ENCODE measurements at places on chromosomes 13 and 19.

DNA sequence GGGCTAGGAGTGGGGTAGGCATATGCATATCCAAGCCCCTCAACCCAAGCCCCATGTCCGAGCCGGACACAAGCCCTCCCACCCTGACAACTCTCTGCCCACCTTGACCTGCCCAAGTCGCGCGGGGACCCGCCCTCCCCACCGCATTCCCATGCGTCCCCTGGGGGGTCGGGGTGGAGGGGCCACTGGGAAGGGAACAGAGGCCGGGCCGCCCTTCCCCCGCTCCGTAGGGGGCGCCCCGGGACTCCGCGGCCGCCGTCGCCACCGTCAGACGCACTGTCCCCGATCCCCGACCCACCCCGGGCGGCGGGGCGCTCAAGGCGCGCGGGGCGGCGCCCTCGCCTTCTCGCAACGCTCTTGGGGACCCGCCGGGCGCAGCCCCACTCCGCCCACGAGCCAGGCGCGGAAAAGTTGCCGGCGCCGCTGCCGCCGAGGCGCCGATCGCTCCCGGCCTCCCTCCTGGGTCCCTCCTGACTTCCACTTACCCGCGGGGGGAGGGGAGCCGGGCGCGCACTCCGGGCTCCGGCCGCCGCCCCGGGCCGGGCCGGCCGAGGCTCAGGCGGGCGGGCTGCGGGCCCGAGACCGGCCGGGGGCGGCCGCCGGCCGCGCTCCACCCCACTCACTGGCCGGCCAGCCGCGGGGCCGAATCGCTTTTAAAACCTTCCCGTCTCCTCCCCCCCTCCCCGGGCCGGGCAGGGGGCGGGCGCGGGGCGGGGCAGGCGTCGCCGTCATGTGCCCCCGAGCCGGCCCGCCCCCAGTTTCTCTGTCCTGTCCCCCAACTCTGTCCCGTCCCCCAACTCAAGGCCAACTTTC, 34.4 kb upstream of the NANOS3 start:
- H3K36me3 ChIP-seq: peaks cover 40% of the 10 kb centered on the region
- H3K27me3 ChIP-seq: no peaks in the 10 kb centered on the region
- peak; percentile 78 for DNase-seq
- peak overlapping the region; percentile 88 for H3K27ac ChIP-seq
- H3K4me1 ChIP-seq: peaks cover 49% of the 10 kb centered on the region
- peak overlapping the region; percentile 98 for H3K4me3 ChIP-seq

GRCh38 chr19:5621945-5622464, 571 bp downstream of the SAFB2 start:
- no peaks in the 10 kb centered on the region for H3K27me3 ChIP-seq
- peak overlapping the region; percentile 99 for H3K4me3 ChIP-seq
- H3K36me3 ChIP-seq: peaks cover 83% of the 10 kb centered on the region
- peak; percentile 33 for DNase-seq
- H3K27ac ChIP-seq: peak overlapping the region; percentile 96

- H3K27ac ChIP-seq: no peak overlapping the region
- H3K4me3 ChIP-seq: no peak overlapping the region
- no peak for DNase-seq
- H3K36me3 ChIP-seq: peaks cover 22% of the 10 kb centered on the region
- H3K27me3 ChIP-seq: no peaks in the 10 kb centered on the region
Observed at GRCh38 chr19:3513229-3514140, 7.4 kb downstream of the FZR1 start.

DNA sequence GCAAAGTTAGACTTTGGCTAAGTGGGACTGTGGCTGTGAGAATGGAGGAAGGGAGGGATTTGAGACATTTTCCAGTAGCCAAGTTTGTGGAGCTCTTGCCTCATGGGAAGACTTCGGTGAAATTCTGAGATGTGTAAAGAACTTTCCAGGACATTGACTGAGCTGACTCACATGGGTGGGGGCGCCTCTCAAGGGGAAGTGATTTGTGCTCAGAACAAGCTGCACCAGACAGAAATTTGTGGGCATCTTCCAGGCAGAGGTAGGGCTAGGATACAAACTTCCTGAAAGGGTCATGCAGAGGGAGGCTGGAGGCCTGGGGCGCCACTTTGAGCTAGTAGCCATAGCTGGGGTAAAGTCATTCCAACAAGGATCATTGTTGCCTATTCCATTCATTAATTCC, 9.8 kb upstream of the SIGLEC10 start:
- no peaks in the 10 kb centered on the region for H3K4me1 ChIP-seq
- H3K4me3 ChIP-seq: no peak overlapping the region
- H3K27ac ChIP-seq: no peak overlapping the region

DNA sequence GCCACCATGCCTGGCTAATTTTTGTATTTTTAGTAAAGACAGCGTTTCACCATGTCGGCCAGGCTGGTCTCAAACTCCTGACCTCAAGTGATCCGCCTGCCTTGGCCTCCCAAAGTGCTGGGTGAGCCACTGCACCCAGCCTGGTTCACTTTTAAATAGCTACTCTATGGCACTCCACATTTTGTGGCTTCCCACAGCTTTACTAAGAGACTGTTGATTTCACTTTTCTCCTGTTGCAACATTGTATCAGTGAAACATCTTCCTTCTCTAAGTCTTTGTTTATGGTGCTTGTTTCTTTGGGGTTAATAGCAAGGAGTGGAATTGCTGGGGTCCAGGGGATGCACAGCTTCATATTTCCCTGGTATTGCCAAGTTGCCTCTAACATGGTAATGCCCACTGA, 12.3 kb downstream of the TMEM38A start:
- H3K27ac ChIP-seq: no peak overlapping the region
- no peaks in the 10 kb centered on the region for H3K4me1 ChIP-seq
- no peak overlapping the region for H3K4me3 ChIP-seq

DNA sequence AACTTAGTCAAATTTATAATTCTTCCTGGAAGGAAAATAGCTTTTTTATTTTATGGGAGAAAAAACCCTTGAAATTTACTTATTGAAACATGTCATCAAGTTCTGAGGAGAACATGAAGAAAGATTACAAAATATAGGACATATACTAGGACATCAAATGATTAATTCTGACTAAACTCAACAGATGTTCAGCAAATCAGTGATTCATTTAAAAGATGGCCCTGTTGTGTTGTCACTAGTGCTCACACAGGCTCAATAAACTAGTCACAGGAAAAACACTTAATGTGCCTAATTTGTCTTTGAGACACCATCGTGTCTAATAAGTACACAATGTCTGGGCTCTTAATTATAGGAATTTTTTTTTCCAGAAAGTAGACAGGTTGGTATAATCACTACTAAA, 223.8 kb upstream of the TMTC4 start:
- H3K36me3 ChIP-seq: no peaks in the 10 kb centered on the region
- H3K27me3 ChIP-seq: peaks cover 2% of the 10 kb centered on the region
- H3K27ac ChIP-seq: no peak overlapping the region
- H3K4me1 ChIP-seq: no peaks in the 10 kb centered on the region
- no peak overlapping the region for H3K4me3 ChIP-seq

DNA sequence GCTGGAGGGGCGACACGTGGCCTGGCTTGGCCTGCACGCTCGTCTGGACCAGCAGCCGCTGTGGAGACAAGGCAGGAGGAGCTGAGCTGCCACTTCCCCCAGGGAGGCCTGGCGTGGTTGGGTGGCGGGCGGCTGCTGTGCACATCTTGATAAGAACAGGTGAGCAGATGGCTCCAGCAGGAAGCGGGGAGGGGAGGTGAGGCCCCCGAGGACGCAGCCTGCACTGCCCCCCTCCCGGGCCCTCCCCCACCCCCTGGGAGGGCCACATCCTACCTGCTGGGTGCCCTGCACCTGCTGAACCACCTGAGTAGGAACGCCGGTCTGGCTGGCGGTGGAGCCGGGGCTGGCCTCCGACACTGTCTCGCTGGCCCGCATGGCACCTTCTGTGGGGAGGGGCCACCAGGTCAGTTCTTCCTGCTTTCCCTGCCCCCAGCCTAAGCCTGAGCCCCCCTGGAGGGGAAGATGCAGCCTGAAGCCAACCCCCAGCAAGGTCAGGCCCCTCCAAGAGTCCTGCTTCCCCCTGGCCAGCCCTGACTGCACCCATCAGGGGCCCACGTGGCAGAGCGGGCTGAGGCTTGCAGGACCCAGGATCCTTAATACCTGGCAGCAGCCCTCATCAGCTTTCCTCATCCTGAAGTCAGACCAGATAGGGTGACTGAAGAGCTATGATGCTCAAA, 22.8 kb downstream of the RFX1 start:
- peaks cover 69% of the 10 kb centered on the region for H3K4me1 ChIP-seq
- DNase-seq: no peak
- peak overlapping the region; percentile 21 for H3K27ac ChIP-seq
- peaks cover 6% of the 10 kb centered on the region for H3K36me3 ChIP-seq

GRCh38 chr13:79775830-79776229, 294.9 kb downstream of the NDFIP2 start:
- no peak for DNase-seq
- H3K4me3 ChIP-seq: no peak overlapping the region
- H3K27me3 ChIP-seq: no peaks in the 10 kb centered on the region
- no peak overlapping the region for H3K27ac ChIP-seq
- no peaks in the 10 kb centered on the region for H3K4me1 ChIP-seq

DNA sequence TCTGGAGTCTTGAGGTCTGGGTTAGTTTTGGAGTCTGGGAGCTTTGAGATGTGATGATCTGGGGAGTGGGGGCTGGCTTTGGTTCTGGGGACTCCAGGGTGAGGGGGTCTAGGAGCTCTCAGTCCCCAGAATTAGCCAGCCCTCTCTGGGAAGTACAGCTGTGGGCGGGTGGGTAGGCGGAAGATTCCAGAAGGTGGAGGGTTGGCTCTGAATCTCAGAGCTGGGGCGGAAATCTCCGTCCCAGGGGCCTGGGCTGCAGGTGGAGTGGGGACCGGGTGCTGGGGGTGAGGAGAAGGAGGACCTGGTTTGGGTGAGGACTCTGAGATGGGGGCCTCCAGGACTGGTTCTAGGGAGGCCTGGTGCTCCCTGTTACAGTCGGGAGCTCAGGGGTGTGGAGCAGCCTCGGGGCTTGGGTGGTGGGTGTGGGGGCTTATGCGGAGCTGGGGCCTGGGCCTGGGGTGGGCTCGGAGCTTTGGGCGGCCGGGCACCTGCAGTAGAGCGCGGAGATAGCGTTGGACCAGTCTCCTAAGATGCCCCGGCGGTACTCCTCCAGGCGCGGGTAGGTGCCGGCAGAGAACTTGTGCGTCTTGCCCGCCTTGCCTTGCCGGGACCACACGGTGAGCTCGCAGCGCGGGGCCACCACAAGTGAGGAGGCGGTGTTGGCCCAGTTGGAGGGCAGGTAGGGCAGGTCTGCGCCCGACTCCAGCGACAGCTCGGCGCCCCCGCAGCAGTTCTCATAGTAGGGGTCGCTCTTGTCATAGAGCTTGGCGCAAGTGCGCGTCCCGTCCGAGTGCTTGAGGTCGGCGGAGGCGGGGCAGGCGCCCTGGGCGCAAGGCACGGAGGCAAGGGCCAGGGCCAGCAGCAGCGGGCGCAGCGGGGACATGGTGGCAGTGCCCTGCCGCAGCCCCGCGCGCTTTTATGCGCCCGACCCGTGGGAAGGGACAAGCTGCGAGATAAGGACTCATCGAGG, at the start of gene SYCN:
Gene SYCN, minus strand, starts transcription at position 892 of the 970 bp plus-strand sequence. Its CDS starts 9 bp downstream, at position 883.
- peaks cover 48% of the 10 kb centered on the region for H3K27me3 ChIP-seq
- no peaks in the 10 kb centered on the region for H3K4me1 ChIP-seq
- H3K27ac ChIP-seq: no peak within 1 kb of the TSS
- H3K36me3 ChIP-seq: no peaks in the 10 kb centered on the region

- H3K27me3 ChIP-seq: peaks cover 13% of the 10 kb centered on the region
- H3K27ac ChIP-seq: no peak overlapping the region
- no peaks in the 10 kb centered on the region for H3K36me3 ChIP-seq
- no peak overlapping the region for H3K4me3 ChIP-seq
- peaks cover 35% of the 10 kb centered on the region for H3K4me1 ChIP-seq
Observed at GRCh38 chr13:30052120-30052519, 201.7 kb upstream of the UBL3 start.

DNA sequence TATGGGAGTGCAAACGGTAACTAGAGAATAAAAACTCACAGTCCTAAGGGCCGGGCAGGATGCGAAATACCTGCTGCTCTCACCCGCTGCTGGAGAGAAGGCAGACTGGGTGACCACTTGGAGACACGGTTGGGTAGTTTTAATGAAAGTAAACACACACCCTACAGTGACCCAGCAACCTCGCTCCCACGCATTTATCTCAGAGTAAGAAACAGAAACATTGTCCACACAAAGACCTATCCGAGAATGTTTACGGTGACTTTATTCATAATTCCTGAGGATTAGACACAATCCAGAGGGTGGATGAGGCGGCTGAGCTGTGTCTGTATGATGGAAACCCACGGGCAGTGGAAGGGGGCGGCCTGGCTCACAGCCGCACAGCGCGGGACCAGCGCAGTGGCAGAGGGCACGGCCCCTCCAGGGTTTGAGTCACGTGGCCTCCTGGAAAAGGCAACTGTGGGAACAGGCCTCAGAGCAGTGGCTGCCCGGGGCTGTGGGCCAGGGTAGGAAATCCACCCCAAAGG, 73.5 kb upstream of the C13orf46 start:
- no peak overlapping the region for H3K27ac ChIP-seq
- H3K36me3 ChIP-seq: peaks cover 58% of the 10 kb centered on the region
- H3K27me3 ChIP-seq: no peaks in the 10 kb centered on the region

DNA sequence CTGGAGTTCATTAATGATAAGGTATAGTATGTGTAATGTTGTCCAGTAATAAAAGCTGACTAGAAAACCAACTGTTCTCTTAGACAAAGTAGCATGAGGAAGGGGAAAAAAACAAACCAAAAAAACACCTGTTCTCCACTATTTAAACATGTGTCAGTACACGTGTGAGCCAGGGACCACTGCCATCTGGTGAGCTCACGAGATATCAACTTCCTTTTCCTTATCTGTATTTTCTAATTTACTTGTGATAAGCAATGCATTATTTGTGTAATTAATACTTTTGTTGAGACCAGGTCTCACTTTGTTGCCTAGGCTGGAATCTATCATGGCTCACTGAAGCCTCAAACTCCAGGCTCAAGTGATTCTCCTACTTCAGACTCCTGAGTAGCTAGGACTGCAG, 4.3 kb upstream of the SIX5 start:
- H3K4me1 ChIP-seq: peaks cover 17% of the 10 kb centered on the region
- H3K4me3 ChIP-seq: no peak overlapping the region
- peaks cover 16% of the 10 kb centered on the region for H3K36me3 ChIP-seq
- H3K27ac ChIP-seq: no peak overlapping the region
- no peak for DNase-seq
- H3K27me3 ChIP-seq: peaks cover 2% of the 10 kb centered on the region

- H3K36me3 ChIP-seq: peaks cover 3% of the 10 kb centered on the region
- peak overlapping the region; percentile 34 for H3K27ac ChIP-seq
- H3K4me1 ChIP-seq: peaks cover 25% of the 10 kb centered on the region
- peaks cover under 1% of the 10 kb centered on the region for H3K27me3 ChIP-seq
- peak overlapping the region; percentile 82 for H3K4me3 ChIP-seq
Observed at GRCh38 chr19:51594774-51595109, 23.7 kb downstream of the ZNF175 start.

GRCh38 chr13:40275155-40275554, 391.3 kb downstream of the FOXO1 start:
- no peak overlapping the region for H3K4me3 ChIP-seq
- no peaks in the 10 kb centered on the region for H3K36me3 ChIP-seq
- no peak for DNase-seq
- H3K27me3 ChIP-seq: no peaks in the 10 kb centered on the region
- no peak overlapping the region for H3K27ac ChIP-seq
- peaks cover 21% of the 10 kb centered on the region for H3K4me1 ChIP-seq

- peak overlapping the region; percentile 67 for H3K4me3 ChIP-seq
- peaks cover 9% of the 10 kb centered on the region for H3K36me3 ChIP-seq
- no peak overlapping the region for H3K27ac ChIP-seq
- H3K27me3 ChIP-seq: peaks cover 3% of the 10 kb centered on the region
- peaks cover 25% of the 10 kb centered on the region for H3K4me1 ChIP-seq
Observed at GRCh38 chr19:14497228-14497921, 1.4 kb upstream of the GIPC1 start.

- H3K4me3 ChIP-seq: no peak overlapping the region
- H3K27ac ChIP-seq: peak overlapping the region; percentile 65
- peaks cover 3% of the 10 kb centered on the region for H3K36me3 ChIP-seq
- no peak for DNase-seq
- H3K27me3 ChIP-seq: peaks cover 2% of the 10 kb centered on the region
- H3K4me1 ChIP-seq: peaks cover 27% of the 10 kb centered on the region
Observed at GRCh38 chr13:113840541-113841352, 23.1 kb downstream of the GAS6 start.

- no peak overlapping the region for H3K27ac ChIP-seq
- no peaks in the 10 kb centered on the region for H3K36me3 ChIP-seq
- peaks cover 1% of the 10 kb centered on the region for H3K4me1 ChIP-seq
Observed at GRCh38 chr19:28727480-28728159, 485.3 kb downstream of the UQCRFS1 start.
